ENCODE measurements at places on chromosomes 13 and 19.

DNA sequence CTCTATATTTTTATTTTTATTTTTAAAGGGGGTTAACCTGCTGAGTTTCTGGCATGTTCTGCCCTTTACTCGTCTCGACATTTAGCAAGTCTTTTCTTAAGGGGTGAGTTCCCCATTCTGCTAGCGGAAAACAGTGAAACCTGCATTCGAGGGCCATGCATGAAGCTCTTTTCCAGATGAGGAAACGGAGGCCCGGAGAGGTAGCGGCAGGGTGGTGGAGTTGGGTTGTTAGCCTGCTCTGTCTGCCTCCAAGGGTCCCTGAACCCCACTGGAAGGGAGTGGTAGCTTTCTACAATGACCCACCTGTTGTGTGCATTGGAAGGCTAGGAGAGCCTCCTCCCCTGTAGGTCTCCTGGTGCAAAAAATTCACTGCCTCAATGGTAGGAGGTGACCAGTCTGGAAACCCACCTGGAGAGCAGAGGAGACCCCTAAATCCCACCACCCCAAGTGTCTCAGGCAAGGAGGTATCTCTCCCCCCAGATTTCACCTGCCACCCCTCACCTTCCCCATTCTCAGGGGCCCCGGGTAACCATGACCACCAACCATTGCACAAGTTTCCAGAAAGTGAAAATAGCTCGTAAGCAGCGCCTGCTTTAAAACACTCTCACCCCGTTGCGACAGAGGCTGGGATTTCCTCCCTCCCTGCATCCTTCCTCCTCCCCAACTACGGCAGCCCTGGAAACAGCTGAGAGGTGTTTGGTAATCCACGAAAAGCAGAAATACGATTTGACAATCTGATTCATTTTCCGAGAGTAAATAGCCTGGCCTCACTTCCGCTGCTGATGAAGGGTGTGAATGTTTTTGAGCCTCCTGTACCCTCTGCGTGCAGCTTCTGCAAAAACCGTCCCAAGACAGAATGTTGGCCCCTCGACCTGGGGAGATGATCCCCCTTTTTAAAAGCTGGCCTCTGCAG, 3.5 kb downstream of the KLF2 start:
- DNase-seq, result no peak

DNA sequence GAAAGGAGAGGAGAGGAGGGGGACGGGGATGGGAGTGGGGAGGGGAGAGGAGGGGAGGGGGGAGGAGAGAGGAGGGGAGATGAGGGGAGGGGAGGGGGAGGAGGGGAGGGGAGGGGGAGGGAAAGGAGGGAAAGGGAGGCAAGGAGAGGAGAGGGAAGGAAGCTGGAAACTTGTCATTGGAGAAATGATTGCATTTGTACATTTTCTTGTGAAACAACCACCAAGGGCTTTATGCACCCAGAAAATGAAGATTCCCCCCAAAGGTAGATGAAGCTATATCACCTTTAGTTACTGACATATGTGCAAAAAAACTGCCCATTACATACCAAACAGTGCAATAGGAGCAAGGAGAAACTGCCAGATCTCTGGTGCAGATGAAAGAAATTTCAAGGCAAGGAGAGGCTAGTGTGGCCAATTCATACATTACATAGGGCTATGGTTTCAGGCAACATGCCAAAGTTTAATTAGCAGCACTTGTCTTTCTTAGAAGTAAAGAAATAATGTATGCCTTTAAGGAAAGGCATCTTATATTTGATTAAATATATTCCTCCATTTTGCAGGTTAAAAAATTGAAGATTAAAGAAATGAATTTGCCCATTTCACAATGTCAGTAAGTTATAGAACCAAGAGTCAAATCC, 49.5 kb upstream of the STK24 start:
- no peak for DNase-seq

DNA sequence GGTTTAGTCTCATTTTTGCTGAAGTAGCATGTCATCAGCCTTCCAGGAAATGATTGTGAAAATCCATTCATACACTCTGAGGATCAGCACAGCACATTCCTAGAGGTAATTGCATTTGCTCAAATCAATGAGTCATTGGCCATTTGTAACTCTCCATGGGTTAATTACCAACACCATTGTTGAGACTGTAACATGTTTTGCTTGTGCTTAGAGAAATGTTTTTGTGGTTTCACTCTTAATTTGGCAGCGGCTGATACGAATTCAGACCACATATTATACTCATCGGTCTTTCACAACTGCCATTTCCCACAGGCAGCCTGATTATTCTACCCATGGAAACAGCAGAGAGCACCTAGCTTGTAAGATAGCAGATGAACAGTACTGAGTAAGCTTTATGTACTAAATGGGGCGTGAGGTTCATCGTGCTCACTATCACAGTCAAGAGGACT, 110.3 kb downstream of the NHLRC3 start:
- DNase-seq, result no peak

DNA sequence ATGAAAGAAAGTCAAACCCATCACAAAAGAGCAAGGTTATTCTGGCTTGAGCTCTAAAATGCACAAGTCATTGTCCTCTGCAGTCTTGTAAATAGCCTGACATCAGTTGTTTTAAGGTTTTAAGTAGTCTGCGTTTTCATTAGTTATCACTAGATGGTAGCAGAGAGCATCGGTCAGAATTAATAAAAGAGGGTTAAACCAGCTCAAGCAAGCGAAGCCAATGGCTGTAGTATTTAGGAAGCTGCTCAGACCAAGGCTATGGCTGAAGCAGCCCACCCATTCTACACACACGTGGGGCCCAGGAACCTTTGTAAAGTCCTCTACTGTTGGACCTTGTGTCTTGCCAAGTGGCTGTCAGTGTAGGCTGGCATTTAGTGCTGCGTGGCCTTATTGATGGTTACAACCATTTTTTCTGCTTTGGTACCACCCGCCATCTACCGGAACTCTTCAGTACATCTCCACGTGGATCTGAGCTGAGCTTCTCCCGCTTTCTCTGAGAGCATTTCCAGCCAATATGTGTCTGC, 13.3 kb upstream of the ZNF57 start:
- DNase-seq, result no peak

DNA sequence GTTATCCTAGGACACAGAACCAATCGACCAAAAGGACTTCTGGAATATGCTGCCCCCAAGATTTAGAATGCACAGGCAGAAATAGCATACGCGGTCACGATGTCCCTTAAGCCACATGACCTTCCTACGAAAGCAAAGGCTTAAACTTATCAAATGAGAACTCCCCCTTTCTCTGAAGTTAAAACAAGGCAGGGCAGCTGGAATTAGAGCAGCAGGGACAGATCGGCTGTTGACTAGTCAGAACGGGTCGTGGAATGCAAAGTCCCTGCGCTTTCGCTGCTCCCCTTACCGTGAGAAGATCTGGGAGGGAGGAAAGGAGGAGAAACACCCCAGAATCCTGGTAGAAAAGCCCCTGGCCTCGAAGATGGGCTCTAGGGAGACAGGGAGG, 799 bp upstream of the USPL1 start:
- no peak for DNase-seq

DNA sequence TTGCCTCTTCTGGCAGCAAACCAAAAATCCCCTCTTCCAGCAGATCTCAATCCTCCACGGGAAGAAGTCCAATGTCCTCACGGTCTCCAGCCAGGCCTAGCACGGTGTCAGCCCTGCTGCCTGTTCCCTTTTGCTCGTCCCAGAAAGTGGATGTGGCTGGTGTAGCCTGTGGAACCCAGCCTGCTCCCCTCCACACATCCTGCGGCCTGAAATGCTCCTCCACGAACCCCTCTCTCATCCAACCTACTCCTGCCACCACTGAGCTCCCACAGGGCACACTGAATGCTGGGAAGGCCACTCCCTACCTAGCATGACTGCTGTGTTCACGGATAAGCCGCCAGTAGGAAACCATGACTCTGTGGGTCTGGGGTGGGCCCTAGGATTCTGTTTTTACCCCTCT, 3.0 kb downstream of the MBOAT7 start:
- DNase-seq, result no peak

GRCh38 chr13:76715621-76716020, 170.6 kb downstream of the KCTD12 start:
- no peak for DNase-seq

DNA sequence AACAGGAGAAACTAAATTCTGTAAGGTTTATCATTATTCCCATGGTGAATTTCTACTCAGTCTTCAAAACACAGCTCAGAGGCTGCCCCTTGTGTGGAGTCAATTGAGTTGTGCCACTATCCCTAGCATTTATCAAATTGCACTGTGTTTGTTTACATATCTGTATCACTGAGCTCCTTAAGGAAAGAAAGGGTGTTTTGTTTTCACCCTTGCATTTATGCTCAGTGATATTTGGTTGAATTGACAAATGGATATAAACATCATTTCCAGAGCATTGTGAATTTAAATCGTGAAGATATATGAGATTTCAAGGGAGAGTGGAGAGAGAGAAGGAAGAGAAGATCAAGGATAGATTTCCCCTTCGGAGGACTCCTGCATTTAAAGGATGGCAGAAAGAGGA, 55.1 kb upstream of the TNFRSF19 start:
- no peak for DNase-seq

GRCh38 chr13:51033421-51034185, 77.5 kb downstream of the C13orf42 start:
- no peak for DNase-seq

- peak; percentile 76 for DNase-seq
Observed at GRCh38 chr19:14505488-14506239, 9.7 kb upstream of the GIPC1 start.

DNA sequence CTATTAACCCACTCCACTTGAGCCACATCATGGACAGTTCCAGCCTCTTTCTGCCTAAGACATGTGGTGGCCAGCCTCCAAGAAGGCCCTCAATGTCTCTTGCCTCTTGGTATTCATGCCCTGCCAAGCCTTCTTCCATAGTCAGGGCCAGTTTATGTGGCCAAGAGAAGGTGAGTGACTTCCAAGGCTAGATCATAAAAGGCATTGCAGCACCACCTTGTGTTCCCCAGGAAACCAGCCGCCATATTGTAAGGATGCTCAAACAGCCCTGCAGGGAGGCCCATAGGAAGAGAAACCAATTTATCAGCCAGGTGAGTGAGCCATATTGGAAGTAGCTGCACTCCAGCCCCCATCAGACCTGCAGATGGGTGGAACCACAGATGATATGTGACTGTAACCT, 12.3 kb upstream of the DNMT1 start:
- DNase-seq, result no peak

GRCh38 chr13:29922281-29922821, 71.9 kb upstream of the UBL3 start:
- DNase-seq, result no peak

DNA sequence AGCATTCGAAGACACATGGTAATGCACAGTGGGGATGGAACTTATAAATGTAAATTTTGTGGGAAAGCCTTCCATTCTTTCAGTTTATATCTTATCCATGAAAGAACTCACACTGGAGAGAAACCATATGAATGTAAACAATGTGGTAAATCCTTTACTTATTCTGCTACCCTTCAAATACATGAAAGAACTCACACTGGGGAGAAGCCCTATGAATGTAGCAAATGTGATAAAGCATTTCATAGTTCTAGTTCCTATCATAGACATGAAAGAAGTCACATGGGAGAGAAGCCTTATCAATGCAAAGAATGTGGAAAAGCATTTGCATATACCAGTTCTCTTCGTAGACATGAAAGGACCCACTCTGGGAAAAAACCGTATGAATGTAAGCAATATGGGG, 16.2 kb upstream of the ZNF763 start:
- no peak for DNase-seq

GRCh38 chr19:49475995-49476880, 2.2 kb downstream of the FLT3LG start:
- peak; percentile 86 for DNase-seq

DNA sequence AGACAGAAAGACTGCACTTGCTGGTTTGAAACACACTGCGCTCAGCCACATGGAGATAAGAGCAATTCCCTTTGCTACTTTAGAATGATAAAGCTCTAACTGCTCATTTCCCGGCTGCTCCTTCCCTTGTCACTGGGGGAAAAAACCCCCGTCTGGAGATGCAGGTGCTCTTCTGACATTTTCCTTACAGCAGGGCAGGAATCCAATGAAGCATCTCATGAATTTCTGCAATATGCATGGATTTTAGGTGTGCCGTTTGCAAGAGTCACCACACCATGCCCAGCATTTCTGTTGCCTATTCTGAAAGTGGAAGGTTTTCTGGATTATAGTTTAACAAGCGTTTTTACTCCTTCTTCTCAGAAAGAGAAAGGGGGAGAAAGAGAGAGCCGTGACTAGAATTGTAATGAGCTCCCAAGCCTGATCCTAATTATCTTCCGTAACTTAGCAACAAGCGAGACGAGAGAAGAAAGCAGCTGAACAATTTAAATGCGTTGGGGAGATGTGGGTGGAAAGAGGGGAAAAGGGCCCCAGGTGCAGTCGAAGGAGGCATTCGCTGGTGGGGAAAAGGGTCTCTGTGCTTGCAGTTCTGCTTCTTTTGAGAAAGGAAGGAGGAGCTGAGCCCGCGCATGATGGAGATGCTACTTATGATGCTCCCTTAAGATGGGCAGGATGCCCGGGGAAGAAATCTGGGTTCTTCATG, 76.6 kb upstream of the SPATA13 start:
- no peak for DNase-seq

DNA sequence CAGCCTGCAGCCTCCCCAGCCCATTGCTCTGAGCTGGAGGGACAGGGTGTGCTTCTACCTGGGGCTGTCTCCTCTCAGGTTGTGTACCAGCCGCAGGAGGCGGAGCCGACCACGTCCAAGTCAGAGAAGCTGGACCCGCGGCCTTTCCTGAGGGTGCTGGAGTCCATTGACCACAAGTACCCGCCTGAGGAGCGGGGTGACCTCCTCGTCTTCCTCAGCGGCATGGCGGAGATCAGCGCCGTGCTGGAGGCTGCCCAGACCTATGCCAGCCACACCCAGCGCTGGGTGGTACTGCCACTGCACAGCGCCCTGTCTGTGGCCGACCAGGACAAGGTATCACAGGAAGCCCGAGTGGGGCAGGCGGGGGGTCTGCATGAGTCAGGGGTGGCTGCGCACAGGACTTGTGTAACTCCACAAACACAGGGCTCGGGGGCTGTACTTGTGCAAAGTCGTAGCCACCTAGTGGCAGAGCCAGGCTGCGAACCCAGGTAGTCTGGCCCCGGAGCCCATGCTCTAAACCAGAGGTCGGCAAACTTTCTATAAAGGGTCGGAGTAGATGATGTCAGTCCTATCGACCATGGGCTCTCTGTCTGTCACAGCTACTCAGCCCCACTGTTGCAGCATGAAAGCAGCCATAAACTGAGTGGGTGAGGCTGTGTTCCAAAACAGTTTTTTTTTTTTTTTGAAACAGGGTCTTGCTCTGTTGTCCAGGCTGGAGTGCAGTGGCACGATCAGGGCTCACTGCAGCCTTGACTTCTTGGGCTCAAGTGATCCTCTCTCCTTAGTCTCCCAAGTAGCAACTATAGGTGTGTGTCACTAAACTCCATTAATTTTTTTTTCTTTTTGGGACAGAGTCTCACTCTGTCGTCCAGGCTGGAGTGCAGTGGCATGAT, 8.9 kb downstream of the DHX34 start:
- no peak for DNase-seq

DNA sequence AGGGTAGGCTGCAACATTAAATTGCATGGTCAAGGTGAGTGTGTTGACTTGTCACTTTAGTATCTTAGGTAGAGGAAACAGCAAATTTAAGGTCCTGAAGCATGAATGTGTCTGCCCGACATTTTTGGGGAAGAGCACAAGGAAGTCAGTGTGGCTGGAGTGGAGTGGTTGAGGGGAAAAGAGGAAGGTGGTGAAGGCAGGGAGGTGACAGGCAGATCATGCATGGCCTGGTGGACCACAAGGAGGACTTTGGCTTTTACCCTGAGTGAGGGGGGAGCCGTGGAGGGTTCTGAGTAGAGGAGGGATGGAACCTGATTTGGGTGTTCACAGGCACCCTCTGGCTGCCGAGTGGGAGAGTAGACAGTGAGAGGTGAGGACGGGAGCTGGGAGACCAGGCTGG, 168.0 kb downstream of the IER2 start:
- no peak for DNase-seq
